ENCODE measurements at places on chromosomes 6 and 20.

DNA sequence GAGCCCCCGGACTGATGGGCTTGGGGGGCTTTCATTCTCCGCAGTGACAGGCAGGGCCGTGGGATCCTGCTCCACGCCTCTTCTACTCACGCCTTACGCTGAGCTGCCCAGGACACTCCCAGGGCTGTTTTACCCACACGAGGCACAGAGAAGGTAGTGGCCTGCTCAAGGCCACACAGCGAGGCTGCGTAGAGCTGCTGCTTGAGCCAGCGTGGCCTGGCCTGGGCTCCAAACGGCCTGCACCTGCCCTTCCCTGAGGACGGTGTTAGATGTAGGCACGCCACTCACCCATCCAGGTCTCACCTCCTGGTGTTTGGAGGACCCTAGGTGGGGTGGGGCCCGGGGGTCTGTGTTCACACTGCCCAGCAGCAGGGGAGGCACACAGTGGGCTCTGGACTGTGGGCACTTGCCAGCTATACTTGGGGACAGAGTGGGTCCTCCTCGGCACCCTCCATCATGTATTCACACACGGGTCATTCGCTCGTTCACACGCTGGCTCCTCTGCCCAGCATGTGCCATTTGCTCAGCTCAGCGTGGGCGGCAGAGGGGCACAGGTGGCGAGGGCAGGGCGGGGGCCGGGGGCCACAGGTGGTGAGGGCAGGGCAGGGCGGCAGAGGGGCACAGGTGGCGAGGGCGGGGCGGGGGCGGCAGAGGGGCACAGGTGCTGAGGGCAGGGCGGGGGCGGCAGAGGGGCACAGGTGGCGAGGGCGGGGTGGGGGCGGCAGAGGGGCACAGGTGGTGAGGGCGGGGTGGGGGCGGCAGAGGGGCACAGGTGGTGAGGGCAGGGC is 18.4 kb upstream of the RBBP8NL start:
- DNase-seq, result no peak

DNA sequence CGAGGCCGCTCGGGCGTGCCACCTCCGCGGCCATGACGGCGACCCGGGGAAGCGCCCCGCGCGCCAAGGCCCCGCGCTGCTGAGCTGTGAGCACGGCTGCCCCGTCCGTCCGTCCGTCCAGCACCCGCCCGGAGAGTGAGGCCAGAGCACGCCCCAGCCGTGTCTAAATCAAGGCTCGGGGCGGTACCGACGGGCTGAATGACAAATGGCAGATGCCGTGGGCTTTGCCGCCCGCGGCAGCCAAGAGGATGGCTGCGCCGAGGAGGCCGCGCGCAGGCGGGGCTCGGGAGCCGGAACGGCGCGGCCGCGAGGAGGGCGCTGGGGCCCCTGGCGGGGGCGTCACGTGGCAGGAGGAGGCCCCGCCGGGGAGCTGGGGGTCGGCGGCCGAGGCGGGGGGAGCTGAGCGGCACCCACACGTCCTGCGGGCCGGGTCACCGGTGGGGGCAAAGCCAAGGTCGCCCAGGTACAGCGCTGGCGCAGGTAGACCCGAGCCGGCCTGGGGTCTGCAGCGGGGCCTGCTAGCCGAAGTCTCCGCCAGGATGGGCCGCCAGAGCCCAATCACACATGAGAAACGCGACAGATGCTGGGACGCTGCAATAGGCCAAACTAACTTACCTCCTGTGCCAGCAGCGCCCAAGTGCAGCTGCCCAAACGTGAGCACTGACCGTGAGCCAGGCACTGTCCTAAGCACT is at the start of gene PLAGL1:
Gene PLAGL1, minus strand, starts transcription at position 140 of the 692 bp plus-strand sequence. CDS start 60,123 bp downstream, outside the sequence.
- DNase-seq, result no peak

- DNase-seq, result no peak
These were observed 40.8 kb downstream of the ITCH start for GRCh38 chr20:34403908-34404307.

DNA sequence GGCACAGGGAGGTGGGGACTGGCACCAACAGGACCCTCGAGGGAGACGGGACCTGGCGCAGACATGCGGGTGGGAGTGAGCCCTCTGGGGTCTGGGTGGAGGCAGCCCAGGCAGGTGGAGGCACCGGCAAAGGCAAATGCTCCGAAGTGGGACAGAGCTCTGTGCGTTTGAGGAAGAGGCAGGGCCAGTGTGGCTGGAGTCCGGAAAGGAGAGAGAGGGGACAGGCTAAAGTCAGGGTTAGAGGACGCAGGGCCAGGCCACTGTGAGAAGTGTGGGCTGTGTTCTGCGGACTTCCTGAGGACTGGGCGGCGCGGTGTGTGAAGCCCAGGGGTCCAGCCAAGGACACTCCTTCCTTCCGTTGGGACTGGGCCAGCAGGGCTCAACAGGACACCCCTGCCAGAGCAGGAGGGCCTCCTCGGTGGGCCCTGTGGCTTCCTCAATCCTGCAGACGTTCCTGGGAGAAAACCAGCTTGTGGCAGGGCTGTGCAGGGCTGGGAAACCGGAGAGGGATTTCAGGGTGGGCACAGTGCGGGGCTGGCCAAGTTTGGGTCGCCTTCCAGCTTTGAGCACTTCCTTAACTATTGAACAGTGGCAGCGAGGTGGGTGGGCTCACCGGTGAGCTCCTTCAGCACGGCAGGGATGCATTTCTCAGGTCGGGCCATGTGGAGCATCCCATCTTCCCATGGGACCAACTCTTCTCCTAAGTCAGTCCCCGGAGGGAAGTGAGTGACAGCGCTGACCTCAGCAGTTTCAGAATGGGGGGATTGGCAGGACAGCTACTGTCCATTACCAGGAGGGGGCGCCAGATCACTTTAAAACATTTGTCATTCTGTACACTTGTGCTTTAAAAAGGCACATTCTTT is 22.5 kb downstream of the MOCS3 start:
- DNase-seq, result no peak

DNA sequence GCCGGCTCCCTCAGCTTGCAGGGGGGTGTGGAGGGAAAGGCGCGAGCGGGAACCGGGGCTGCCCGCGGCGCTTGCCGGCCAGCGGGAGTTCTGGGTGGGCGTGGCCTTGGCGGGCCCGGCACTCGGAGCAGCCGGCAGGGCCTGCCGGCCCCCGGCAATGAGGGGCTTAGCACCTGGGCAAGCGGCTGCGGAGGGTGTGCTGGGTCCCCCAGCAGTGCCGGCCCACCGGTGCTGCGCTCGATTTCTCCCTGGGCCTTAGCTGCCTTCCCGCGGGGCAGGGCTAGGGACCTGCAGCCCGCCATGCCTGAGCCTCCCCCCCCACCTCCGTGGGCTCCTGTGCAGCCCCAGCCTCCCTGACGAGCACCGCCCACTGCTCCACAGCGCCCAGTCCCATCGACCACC is 514.5 kb upstream of the GJE1 start:
- DNase-seq, result no peak

All from H54 (cell line).